ENCODE measurements at places on chromosomes 5 and 9.

DNA sequence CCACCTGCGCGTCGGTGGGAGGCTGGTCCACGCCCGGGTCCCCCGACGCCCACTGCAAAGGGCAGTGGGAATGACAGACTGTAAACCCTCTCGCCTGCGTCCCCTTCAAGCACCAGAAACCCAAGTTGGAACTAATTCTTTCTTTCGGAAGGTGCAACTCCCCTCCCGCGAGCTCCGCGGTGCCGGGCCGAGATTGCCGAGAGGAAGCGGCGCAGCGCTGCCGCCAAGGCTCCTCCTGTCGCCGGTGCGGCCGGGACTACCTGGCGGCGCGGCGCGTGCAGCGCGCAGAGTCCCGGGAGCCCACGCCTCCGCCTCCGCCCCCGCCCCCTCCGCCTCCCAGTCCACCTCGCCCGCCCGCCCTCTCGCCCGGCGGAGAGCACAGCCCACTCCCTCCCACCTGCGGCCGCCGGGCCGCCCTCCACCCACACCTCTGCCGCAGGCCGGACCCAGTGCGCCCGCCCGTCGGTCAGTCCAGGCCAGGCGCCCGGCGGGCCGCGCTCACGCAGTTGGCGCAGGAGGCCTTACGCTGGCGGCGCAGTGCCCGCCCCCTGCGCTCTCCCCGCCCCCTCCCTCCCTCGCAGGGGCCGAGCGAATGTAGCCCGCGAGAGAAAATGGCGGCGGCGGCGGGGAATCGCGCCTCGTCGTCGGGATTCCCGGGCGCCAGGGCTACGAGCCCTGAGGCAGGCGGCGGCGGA, at the start of gene MAP3K1:
TSS of gene MAP3K1 (plus strand) at position 587 of the 695 bp plus-strand sequence. CDS start at position 612, 25 bp downstream.
- DNase-seq = peak; percentile 65

- no peak for DNase-seq
These were observed 48.2 kb downstream of the CDK5RAP2 start for GRCh38 chr9:120531683-120532300.

- DNase-seq = no peak
These were observed 20.4 kb downstream of the ADAMTS2 start for GRCh38 chr5:179324760-179325295.

GRCh38 chr9:78692871-78693270, 395.9 kb downstream of the PSAT1 start:
- no peak for DNase-seq

DNA sequence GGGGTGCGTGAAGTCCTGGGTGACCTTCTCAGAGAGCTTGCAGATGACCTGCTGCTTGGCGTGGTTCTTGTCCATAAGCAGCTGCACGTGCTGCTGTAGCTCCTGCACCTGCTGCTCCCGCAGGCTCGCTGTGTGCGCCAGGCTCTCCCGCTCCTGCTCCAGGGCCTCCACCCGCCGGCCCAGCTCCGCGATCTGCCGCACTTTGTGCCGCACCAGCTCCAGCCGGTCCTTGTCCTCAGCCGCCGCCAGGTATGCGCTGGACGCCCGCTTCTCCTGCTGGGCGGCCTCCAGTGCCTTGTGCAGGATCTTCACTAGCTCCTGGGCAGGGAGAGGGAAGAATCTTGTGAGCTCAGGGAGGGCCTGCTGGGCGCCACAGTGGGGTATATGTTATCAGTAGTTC, 28.5 kb upstream of the CORO2A start:
- no peak for DNase-seq

DNA sequence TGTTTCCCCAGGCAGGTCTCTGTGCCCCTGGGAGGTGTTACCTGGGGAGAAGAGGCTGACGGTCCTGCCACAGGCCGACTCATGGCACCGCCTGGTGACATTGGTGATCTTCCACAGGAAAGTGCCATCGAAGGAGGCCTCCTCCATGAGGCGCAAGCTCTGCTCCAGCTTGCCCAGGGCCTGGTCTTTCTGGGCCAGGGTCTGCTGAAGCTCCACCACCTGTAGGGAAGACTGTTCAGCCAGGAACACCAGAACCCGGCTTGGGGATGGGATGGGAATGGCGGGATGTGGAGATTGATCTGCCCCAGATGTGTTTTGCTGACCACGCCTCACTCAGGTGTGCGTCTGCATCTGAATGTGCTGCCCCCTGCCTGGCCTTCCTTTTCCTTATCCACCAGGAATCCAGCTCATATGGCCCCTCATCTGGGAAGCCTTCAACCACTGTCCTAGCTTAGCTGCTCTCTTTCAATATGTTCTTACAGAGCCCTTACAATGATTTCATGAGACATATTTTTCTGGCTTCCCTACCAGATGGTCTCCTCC, 15.2 kb downstream of the TRAF1 start:
- DNase-seq = no peak

DNA sequence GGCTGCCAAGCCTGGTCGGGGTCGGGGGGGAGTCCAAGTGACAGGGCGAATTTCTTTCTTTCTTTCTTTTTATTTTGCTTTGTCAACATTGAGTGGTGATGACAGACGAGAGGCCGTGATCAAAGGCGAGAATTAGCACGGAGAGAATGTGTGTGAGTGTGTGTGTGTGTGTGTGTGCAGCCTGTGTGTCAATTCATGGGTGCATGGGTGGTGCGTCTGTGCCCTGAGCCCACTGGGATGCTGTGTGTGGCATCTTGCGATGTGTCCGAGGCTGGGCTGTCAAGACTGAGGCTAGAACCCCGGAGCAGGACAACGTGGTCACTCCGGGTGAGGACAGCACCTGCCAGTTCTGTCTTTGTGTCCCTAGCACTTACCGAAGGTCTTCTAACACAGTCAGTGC, 4.7 kb upstream of the FIBCD1 start:
- no peak for DNase-seq

DNA sequence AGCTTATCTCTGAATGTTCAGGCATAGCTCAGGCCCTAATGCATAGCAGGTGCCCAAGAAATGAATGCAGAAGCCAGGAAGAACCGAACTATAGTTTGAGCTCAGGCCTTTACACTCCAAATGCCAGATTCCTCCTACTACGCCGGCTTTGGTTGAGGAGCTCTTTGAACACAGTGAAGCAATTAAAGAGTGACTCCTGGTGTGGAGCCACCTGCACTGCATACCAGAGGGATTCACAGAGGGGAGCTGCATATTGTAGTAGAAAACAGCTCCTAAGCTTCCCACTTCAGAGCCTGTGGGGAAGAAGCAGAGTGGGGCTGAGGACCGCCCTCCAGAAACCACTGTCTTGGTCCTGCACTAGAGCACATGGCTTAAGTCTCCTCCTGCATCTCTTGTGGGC, 14.5 kb upstream of the KCNMB1 start:
- DNase-seq = no peak

GRCh38 chr5:179142434-179143198, 82.4 kb downstream of the ZNF354C start:
- no peak for DNase-seq

DNA sequence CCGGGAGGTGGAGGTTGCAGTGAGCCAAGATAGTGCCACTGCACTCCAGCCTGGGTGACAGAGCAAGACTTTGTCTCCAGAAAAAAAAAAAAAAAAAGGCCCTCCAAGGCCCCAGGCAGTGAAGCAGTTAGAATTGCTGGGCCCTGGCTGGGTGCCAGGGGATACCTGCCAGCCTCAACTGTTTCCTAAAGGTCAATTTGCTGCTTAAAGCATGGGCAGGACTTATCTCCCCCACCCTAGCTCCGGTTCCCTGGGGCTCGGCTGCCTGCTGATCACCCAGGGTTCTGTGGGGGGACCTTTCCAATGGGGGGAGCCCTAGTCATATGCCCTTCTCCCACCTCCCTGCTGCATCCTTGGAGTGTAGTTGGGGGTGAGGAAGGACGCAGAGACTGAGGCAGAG, 25.7 kb downstream of the NCS1 start:
- no peak for DNase-seq

GRCh38 chr9:83186155-83186737, 123.3 kb upstream of the RASEF start:
- no peak for DNase-seq

GRCh38 chr9:137742698-137743097, 123.9 kb downstream of the EHMT1 start:
- no peak for DNase-seq

DNA sequence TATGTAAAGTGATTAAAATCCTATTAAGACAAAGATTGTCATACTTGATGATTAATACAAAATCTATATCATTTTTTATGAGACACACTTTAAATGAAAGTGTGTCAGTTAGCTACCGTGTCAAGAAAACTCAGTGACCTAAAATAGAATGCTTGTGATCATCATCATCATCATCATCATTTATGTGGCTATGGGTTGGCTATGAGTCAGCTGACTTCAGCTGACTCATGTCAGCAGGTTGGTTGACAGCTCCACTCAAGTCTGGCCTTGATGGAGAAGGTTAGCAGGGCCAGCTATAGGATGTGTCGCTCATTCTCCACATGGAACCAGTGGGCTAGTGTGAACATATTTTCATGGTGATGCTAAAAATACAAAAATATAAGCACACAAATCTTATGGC, 43.8 kb upstream of the ZNF300 start:
- no peak for DNase-seq

DNA sequence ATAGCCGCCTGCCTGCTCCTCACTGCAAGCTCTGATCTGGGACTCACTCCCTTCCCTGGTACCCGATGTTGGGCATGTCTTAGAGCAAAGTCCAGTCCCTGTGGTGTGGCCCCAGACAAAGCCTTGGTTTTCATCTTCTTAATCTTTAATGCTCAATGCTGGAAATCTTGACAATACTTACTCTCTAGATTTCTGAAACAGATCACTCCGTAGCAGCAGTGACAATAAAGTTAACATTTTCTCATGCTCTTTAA, 260.2 kb upstream of the IRX2 start:
- no peak for DNase-seq

GRCh38 chr5:136133922-136134379, 1.3 kb downstream of the SMAD5 start:
- no peak for DNase-seq

DNA sequence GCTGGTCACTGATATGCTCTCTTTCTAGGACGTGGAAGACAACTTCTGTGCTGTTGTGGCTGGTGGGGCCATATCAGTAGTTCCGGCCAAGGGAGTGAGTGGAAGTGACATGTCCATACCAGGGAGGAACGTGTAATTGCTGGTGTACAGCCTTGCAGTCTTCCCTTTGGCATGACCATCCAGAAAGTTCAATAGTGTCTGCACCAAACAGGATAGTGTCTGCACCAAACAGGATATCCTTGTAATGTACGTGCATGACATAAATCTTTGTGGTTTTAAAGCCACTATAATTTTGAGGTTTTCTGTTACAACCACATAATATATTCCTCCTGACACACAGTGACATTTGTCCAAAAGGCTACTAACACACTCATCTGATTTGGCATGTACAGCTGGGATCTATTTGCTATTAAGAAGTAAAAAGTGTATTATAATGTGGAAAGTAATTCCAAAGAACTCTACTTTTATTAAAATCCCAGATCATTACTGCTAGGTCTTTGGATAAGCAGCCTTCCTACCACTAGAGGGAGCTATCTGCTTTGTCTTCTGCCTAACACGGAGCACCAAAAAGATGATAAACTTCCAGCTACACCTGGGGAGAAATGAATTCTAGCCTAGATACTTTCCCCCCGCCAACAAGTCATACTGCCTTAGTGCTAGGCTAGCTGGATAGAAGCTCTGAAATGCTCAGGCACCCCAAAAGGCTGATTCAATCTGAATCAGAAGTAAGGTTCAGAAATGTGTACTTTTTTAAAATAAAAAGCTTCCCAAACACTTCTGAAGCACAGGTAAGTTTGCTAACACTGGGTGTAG, 52.7 kb downstream of the RNF145 start:
- DNase-seq = no peak

DNA sequence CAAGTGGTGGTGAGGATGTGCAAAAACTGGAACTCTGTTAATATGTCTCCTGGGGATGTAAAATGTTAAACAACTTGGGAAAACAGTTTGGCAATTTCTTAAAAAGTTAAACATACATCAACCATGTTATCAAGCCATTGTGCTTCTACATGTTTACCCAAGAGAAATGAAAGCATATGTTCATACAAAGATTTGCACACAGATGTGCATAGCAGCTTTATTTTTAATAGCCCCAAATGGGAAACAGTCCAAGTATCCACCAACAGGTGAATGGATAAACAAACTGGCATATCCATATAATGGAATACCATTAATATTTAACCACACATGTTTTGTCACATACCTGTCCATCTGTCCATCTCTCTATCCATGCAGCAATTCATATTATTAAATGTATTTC, 6.2 kb downstream of the VPS13A start:
- DNase-seq = no peak

DNA sequence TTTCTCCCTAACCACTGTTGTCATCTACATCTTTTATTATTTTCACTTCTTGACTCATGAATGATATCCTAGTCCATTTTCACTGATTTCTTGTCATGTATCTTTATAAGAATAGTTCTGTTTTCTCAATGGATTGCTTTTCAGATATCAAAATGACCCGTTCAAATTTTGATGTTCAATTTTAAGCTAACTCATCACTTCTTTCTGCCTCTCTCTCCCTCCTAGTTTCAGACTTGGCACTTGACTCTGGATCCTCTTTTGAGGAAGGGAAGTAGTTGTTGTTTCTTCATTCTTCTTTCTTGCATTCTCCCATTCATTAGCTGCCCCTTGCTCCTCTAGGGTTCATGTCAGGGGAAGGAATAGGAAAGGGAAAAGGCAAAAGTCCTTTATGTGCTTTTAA, 23.7 kb downstream of the CSNK1G3 start:
- no peak for DNase-seq

GRCh38 chr9:75930730-75931321, 40.4 kb downstream of the PCSK5 start:
- DNase-seq = no peak

GRCh38 chr5:44619875-44620610, 188.7 kb upstream of the MRPS30 start:
- DNase-seq = no peak

GRCh38 chr5:14906628-14907027, 35.0 kb upstream of the ANKH start:
- DNase-seq = peak; percentile 6

DNA sequence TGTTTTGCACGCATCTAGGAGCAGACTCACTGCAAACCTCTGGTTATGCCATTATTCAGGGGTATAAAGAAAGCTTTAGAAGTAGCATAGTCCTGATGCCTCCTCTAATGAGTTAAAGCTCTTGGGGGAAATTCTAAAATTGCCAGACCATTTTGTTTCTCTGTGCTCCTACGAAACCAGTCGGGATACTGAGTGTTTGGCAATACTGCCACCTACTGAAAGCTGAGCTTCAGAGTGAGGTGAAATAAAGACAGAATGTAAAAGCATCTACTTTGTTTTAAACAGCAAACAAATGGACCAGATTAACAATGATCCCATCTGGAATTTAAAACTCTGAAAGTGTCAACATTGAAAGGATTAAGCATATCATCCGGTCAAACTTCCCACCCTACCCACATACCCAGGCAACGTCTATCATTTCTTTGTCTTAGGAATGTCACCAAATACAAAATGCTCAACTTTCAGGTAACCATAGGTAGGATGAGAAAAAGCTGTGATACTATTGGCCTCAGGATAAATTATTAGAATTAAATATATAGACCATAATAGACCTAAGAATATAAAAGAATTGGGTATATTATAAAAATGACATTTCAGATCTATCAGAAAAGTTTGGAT, 77.8 kb upstream of the SHISAL2B start:
- DNase-seq = no peak

- DNase-seq = no peak
These were observed 39.4 kb downstream of the UBE2QL1 start for GRCh38 chr5:6488021-6488420.

Measured in stimulated activated CD8-positive, alpha-beta memory T cell treated with anti-CD3 and anti-CD28 coated beads, Interleukin-4, amount 100 ng/mL, for 24 hours (primary cell).